Stimulated activated CD4-positive, alpha-beta T cell treated with anti-CD3 and anti-CD28 coated beads, TNF-alpha, amount 100 ng/mL, for 48 hours (primary cell): ENCODE measurements at places on chromosomes 12 and 14.

GRCh38 chr12:98388126-98388525 lies 127.3 kb upstream of the TMPO start:
- no peak for DNase-seq

DNA sequence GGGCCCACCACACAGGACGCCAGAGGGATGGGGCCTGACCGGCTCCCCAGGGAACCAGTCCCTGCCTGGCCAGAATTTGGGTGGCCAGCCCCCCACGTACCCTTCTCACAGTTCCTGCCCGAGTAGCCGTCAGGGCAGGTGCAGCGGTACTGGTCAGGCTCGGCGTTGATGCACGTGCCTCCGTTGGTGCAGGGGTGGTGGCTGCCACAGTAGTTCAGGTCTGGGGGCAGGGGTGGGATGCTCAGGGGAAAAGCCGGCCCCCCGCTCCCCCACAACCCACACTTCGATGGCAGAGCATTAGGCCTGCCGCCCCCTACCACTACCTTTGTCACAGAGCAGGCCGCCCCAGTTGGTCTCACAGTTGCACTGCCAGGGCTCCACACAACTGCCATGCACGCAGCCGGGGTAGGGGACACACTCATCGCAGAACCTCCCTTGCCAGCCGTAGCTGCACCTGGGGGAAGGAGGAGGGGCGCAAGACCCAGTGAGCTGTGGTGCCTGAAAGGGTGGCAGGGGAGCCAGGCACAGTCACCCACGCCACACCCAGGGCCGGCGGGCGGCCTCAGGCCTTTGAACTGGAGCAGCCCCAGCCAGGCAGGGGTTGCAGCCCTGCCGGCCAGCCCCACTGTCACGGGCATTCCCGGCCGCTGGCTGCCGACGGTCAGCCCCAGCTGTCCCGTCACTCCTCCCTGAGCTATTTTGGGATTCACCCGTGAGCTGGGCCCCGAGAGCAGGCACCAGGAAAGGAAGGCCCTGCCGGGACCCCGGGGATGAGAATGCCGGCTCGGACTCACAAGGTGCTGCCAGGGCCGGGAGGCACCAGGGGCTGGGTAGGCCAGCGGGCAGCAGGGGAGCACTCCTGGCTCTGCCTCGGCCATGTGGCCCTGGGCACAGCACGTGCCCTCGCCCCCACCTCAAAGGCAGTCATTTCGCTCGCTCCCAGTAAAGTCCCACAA lies 16.5 kb downstream of the JAG2 start:
- no peak for DNase-seq

DNA sequence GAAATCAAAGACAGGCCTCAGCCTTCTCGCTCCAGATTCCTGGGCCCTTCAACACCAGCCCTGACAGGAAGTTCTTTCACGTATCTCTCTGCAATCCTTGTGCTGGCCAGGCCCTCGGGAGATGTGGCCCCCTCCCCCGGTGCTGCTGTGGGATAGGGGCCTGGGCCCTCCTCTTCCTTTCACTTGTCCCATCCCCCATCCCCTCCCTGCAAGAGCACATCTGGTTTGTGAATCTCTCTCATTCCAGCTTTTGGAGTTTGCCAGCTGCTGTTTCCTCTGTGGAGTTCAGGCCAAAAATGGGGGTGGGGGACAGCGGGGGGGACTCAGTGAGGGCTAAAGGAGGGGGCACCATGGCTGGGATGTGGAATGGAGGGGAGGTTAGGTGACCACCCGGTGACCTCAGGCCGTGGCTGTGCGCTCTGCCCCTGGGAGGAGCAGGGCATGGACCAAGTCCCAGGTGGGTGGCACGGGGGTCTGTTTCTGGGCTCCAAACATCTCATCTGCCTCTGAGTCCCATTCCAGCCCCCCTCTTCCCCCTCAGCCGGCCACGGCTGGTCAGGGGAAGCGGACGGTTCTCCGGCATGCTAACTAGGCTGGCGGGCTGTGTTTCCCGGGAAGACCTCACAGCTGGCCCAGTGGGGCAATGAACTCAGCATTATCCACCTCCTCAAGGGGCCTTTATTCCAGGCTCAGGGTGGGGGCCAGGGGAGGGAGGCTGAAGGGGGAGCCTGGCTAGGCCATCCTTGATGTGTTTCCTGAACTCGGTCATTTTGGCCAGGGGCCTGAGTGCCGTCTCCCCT lies 7.4 kb downstream of the LRP1 start:
- no peak for DNase-seq

DNA sequence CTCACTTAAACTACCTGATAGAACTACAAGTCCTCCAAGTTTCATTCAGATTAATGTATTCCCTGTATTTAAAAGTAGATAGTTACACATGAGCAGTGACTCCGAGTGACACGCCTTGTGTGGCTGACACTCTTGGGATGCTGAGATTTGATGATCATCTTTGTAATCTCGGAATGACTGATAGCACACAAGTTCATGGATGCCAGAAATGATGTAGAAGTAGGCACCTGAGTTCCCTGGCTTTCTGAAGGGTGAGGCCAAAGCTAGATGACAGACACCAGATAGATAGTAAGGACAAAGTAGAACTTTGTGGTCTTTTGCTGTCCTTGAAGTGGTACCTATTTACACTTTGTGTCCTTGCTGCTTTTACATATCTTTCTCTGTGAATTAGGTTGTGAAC lies 491.2 kb downstream of the PCNX1 start:
- DNase-seq = no peak

GRCh38 chr12:53579545-53579955 lies 46.6 kb downstream of the ATF7 start:
- no peak for DNase-seq

DNA sequence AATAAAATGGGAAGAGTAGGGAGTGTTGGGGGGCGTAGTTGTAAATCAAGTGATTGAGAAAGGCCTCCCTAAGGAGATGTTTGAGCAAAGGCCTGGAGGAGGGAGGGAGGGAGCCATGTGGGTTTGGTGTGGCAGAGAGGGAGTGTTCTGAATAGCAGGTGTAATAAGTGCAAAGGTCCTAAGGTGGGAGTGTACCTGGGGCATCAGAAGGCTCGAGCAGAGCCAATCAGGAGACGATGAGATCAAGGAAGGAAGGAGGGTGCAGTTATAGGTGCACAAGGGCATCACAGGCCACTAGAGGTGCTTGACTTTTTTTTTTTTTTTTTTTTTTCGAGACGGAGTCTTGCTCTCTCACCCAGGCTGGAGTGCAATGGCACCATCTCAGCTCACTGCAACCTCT lies 77.9 kb upstream of the PLXNC1 start:
- DNase-seq = no peak

- no peak for DNase-seq
Observed at GRCh38 chr12:132478433-132478803, 11.5 kb upstream of the FBRSL1 start.

GRCh38 chr12:121934309-121934664 lies 15.9 kb downstream of the CFAP251 start:
- DNase-seq = no peak

GRCh38 chr14:79352076-79352630 lies 859.2 kb downstream of the DIO2 start:
- DNase-seq = no peak

- no peak for DNase-seq
Observed at GRCh38 chr14:34684578-34684977, 29.8 kb downstream of the CFL2 start.

GRCh38 chr12:3694673-3695072 lies 58.2 kb downstream of the CRACR2A start:
- no peak for DNase-seq

DNA sequence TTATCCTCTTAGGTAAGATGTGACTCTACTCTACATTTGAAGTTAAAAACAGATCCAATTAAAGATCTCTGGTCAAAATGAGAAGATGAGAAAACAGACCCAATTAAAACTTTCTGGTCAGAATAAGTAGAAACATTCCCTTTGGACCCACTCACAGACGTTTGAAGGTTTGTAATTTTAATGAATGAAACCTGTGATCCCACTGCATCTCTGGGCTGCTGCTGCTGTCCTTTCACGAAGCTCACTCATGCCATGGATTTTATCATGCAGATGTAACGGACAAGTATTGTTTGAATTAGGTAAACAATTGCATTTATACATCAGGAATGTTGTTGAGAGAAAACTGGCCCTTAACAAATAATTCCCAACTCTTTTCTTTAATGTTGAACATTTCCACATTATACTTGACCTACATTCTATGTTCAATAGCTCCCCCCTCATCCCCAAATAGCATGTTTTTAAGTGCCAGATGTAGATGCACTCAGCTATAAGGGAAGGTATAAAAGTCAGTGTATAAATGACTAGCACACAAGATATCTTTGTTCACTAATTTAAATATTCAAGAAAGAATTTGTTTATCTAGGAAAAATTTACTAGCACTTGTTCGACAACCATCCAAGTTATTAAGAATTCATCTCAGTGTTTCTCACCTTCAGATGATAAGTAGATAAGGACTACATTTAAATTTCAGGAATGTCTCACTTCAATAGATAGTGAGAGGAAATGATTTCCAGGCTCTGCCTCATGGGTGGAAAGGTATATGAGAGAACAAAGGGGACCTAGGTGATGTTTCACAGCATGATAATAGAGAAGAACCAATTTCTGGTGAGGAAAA lies 202.3 kb upstream of the LMNTD1 start:
- no peak for DNase-seq

DNA sequence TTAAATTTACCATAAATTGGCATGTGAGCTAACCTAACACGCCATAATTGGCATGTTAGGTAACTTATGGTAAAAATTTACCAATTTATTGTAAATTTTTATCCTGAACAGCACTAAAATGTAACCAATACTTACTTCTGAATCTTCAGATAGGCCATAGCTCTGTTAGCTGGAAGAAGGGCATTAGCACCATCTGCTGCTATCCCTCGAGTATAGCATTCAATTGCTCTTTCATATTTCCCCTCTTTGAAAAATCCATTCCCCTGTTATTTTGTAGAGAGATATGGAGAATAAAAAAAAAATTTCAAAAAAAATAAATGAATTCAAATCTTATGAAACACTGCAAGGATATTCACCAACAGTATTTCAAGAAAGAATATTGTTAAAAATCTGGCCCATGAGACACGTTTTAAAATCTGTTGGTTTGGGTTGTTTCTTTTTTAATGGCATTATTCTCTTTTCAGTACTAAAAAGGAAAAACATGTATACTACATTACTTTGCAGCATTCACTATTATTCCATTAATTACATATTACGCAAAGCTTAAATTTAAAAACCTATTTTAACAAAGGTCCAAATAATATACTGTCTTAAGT lies 19.1 kb downstream of the RPAP3 start:
- DNase-seq = no peak

DNA sequence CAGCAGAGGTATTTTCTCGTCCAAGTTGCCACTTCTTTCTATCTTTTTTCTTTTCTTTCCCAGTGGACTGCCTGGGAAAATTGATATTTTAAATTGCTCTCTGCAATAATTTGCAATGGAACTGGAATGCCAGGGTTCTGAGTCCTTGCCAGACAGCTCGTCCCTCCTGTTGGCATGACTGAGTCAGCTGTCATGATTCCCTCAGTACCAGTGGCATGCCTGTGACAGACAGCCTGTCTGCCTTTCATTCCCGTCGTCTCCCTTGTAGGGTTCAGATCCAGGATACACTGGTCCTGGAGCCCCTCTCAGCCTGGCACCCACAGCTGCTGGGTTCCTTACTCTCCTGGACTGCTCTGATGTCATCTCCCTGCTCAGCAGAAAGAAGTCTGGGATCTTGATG lies 84.8 kb downstream of the PTPN11 start:
- no peak for DNase-seq
